DMS79 treated with DMSO at 0.1 percent for 48 hours (cell line): ENCODE measurements at places on chromosomes 16 and 17.

- no peak for DNase-seq
Observed at GRCh38 chr17:34283571-34283970, 2.0 kb upstream of the CCL11 start.

- peak; percentile 64 for DNase-seq
Observed at GRCh38 chr17:352421-353212, at the start of gene RPH3AL. Gene RPH3AL (minus strand): TSS chr17:352807. CDS start chr17:327543, 25,264 bp downstream.

DNA sequence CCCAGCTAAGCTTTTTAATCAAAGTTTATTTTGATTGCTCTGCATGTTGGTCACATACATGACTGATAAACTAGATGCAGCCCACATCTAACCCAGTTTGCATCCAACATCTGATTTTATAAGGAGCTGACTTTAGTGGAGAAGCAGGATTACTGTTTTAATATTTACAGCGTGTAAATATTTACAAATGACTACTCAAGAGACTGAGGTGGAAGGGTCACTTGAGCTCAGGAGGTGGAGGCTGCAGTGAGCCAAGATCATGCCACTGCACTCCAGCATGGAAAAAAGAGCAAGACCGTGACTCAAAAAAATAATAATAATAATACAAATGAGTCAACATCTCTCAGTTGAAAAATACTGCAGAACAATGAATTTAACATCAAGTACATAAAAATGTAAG, 50.8 kb downstream of the PARN start:
- DNase-seq = peak; percentile 32

DNA sequence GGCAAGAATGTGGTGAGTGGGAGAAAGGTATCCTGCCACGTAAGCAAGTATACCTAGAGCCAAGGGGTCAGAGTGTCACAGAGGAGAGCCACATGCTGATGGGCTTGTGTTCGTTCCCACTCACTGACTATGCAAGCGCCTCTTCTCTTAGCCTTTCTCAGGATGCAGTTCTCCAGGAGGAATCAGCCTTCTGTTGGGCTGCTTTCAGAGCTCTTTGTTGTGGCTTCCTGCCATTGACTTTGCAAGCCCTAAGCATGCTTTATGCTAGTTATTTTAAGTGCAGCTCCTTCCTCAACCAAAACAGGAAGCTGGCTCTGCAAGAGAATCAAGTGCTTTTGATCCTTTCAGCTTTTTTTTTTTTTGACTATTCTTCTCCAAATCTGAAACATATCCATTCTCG, 66.6 kb downstream of the SIAH1 start:
- no peak for DNase-seq

- DNase-seq = peak; percentile 12
Observed at GRCh38 chr17:48259694-48260291, 152.2 kb downstream of the SNX11 start.

GRCh38 chr17:72022328-72023275, 98.2 kb upstream of the SOX9 start:
- DNase-seq = peak; percentile 9

DNA sequence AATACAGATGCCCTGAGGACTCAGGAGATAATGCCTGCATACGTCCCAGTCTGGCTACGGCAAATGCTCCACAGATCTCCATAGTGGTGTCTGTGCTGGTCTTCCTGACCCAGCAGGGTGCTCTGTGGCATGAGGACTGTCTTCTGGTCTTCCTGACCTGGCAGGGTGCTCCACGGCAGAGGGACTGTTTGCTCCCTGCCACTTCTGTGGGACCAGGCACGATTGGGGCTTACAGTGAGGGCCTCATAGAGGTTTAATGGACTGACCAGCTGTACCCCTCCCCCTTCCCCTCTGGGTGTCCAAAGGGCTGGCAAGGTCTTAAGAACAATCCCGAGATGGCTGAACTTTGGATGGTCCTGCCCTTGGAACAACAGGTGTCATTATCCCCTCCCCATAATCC, 123.1 kb downstream of the C16orf78 start:
- no peak for DNase-seq

GRCh38 chr16:4800290-4801041, 2.0 kb downstream of the ROGDI start:
- DNase-seq = peak; percentile 7

GRCh38 chr17:50263331-50264262, 10.7 kb upstream of the TMEM92 start:
- DNase-seq = no peak

GRCh38 chr16:57627184-57627871, 1.1 kb upstream of the ADGRG1 start:
- DNase-seq = no peak

GRCh38 chr16:82807311-82807710, 180.5 kb downstream of the CDH13 start:
- DNase-seq = no peak

DNA sequence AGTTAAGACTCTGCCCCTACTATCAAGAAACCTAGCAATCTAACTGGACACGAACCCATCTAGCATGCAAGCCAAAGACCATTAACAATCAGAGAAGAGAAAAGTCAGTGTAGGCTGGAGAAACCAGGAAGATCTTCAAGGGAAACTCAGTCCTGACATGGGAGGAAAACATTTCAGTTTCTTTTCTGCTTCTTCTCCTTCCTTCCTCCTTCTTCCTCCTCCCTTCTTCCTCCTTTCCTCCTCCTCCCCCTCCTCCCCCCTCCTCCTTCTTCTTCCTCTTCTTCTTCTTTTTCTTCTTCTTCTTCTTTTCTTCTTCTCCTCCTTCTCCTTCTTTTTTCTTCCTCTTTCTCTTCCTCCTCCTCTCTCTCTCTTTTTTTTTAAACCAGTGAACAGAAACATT, 29.6 kb upstream of the SHISA9 start:
- no peak for DNase-seq

DNA sequence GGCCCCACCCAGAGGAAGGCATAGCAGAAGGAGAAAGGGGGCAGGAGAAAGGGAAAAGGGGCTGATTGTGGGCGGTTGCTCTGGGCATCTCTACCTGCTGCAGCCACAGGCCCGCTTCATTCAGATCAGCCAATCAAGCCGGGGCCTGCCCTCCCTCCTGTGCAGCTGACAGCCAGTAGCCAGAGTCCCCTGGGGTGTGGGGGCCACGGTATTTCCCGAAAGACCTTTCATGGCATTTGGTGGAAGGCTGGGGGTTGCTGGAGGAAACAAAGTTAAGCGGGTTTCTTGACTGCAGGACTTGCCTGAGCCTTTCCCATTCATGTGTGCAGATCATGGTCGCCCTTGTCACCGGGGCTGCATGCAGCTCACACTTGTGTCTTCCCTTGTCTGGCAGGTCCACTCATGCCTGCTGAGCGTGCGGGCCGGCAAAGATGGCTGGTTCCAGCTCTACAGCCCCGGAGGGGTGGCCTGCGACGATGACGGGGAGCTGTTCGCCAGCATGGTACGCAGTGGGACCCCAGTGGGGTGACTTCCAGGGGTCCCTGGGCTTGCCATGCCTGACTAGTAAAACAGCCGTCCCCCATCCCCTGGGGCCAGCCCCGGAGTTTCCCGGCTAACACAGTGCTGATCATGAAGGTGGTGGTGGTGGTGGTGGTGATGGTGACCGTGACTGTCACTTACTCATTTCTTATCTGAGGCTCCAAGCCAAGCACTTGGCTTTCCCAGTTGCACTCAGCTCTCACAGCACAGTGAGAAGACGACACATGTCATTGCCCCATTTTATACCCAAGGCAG, 82.7 kb upstream of the PLCG2 start:
- DNase-seq = no peak

DNA sequence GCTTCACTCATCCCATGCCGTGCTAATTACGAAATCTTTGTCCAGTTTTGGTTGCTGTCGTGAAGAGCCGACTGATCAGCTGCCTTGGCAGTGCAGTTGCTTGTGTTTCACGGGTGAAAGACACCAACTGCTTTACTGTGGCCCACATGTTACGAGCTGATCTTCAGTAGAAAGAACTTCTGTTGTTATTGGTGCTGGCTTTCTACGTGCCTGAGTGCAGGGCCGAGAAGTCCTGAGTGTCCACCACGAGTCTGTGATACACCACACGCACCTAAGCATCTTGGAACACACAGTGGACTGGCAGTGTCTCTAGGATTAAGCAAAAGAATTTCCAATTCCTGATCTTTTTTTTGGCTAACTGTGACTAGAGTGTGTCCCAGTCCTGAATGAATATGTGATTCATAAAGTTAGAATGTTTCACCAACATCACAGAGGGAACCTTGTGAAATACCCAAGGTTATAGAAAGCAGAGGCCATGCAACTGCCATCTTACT, 70.4 kb upstream of the CLEC18A start:
- DNase-seq = no peak

- DNase-seq = no peak
Observed at GRCh38 chr16:88074041-88074440, 122.8 kb downstream of the BANP start.

GRCh38 chr16:85471469-85472431, 141.4 kb upstream of the GSE1 start:
- peak; percentile 72 for DNase-seq

GRCh38 chr17:27535178-27535928, 79.1 kb downstream of the KSR1 start:
- DNase-seq = no peak

GRCh38 chr16:3170440-3171180, 17.4 kb upstream of the OR1F1 start:
- DNase-seq = no peak

GRCh38 chr16:72604375-72604774, 432.4 kb upstream of the PMFBP1 start:
- no peak for DNase-seq

GRCh38 chr16:3497771-3498170, 2.5 kb upstream of the C16orf90 start:
- DNase-seq = no peak

GRCh38 chr16:23334950-23335349, 32.8 kb downstream of the SCNN1B start:
- no peak for DNase-seq

DNA sequence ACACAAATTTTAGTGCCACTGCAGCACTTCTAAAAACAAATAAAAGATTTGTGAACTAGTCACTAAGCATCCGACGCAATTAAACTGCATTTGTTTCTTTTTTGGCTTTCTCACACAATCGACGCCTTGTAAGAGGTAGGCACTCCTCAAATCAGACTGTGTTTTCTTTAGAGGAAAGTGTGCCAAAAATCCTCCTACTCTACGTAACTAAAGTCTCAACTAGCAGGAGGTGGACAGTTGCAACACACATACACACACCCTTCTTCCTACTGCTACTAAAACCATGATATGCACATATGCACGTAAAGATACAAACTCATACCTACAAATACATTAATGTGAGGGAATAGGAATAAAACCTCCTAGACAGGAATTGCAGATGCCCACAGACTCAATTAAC, 844.7 kb upstream of the SOX9 start:
- DNase-seq = no peak

- DNase-seq = no peak
Observed at GRCh38 chr17:10699856-10700255, 2.5 kb downstream of the ADPRM start.

DNA sequence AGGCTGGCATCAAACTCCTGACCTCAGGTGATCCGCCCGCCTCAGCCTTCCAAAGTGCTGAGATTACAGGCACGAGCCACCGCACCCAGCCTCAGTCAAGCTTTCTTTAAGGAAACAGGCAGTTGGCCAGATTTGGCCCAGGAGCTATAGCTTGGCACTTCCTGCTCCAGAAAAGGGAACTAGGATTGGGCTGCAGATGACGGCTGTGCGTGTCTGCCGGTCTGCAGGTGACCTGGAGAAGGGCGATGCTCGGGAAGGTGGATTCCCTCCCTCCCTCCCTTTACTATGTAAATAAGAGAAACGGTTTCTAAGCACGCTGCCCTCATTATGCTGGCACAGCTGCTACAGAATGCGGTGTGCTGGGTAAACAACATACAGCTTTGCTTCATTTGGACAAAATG, 215.9 kb downstream of the RPTOR start:
- DNase-seq = peak; percentile 71

DNA sequence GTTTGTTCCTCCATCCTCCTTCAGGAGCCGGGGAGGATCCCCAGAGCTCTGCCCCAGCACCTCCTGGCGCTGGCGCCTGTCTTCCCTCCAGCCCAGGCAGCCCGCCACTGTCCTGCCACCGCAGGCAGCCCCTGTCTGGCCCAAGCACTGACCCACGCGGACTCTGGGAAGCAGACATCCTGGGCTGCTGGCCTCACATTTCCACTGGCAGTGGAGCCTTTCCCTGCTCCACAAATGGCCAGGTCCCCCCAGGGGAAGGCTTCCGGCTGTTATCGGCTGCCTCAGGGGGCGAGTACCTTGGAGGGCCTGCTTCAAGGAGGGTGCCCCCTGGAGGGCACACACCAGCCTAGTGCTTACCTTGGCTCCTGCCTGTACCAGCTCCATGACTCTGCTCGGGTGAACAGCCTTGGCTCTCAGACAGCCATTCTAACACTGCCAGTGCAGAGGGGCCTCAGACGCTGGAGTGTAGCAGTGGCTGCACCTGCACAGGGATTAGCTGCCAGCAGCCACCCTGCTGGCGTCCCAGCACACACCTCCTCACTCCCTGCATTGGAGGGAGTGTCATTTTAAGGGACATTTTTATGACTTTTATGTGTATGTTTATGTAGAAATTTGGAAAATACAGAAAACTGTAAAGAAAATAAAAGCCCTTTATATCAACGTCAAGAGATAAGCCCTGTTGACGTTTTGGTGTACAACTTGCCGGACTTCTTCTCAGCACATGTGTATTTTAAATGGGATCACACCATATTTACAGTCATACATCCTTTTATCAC, 21.0 kb downstream of the ACE start:
- DNase-seq = peak; percentile 43

DNA sequence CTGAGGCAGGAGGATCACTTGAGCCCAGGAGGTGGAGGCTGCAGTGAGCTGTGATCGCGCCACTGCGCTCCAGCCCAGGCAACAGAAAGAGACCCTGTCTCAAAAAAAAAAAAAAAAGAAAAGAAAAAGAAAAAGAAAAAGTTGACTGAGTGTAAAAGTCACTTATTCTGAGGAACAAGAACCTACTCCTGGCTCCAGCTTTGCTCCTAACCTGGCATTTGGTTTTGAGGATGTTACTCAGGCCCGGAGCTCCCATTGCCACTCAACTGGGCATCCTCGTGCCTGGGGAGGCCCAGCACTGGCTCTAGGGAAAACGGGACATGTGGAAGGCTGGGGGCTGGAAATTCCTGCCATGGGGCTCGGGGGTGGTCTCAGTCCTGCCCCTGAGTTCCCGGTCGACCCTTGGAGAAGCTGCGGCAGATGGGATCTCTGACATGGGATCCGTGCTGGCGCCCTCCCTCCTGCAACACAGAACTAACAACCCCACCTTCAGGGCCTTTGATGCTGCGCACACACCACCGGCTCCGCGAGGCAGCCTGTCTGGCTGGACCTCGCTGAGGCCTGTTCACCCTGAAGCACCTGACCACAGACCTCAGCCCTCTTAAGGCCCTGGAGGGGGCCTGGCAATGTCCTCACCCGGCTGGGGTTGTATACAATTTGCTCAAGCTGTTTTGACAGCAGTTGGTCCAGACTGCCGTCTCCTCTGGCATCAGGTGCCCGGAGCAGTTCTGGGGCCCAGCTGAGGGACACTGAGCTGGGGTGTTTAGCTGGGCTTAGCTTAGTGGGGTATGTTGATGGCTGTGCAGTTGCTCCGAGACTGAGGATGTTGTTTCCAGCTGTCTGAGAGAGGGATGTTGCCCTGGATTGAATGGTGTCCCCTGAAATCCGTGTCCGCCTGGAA, 12.3 kb downstream of the CD7 start:
- DNase-seq = no peak
